Activated CD4-positive, alpha-beta T cell treated with anti-CD3 and anti-CD28 coated beads, Interleukin-2, amount 10 ng/mL, durations not matched to agents 7 days and 5 days (primary cell): ENCODE measurements at places on chromosomes 2 and 18. TPM values are rescaled to one million over a fixed set of nuclear protein-coding genes. Genes with fewer than 3 reads are reported as not detected.

DNA sequence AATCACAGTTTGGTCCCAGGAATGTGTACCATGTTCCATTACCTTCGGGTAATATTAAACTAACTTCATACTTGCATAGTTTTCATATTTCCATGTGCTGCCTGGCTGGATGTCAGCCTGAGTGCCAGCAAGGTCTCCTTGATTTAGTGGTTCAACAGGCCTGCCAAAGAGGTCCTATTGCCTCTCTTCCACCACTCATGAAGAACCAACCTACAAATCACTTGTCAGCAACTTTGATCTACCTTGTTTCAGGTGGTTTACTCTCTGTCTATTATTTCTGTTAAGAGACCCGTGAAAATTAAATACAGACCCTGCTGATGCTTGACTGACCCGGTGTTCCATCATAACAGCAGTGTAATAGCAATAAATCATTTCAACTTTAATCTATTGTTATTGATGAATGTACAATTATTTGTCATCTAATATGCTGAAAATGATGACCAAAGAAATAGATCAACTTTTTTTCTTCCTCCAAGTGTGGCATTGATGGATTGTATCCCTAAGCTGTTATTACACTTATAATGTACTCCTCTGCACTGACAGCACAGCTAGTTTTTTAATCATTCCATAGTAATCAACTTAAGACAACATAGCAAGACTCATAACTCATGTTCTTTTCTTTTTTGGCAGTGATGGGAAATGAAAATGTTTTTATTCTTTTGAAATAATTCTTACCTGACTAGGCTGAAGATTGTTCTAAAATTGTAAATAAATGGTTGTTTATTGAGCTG, 1220.2 kb upstream of the ACVR2A start:
- DNase-seq, result no peak

GRCh38 chr18:74457725-74458421, 765 bp upstream of the DIPK1C start:
- DNase-seq, result no peak

GRCh38 chr2:52974127-52974526, 793.5 kb upstream of the CHAC2 start:
- DNase-seq, result no peak

DNA sequence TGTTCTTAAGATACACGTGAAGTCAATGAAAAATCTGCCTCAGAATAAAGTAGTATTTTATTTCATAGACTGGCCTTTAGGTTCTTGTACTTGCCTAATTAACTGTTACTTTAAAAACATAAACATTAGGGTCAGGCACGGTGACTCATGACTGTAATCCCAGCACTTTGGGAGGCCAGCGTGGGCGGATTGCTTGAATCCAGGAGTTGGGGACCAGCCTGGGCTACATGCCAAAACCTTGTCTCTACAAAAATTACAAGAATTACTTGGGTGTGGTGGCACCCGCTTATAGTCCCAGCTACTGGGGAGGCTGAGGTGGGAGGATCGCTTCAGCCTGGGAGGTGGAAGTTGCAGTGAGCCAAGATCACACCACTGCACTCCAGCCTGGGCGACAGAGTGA, 16.0 kb upstream of the SNORC start:
- DNase-seq, result no peak

DNA sequence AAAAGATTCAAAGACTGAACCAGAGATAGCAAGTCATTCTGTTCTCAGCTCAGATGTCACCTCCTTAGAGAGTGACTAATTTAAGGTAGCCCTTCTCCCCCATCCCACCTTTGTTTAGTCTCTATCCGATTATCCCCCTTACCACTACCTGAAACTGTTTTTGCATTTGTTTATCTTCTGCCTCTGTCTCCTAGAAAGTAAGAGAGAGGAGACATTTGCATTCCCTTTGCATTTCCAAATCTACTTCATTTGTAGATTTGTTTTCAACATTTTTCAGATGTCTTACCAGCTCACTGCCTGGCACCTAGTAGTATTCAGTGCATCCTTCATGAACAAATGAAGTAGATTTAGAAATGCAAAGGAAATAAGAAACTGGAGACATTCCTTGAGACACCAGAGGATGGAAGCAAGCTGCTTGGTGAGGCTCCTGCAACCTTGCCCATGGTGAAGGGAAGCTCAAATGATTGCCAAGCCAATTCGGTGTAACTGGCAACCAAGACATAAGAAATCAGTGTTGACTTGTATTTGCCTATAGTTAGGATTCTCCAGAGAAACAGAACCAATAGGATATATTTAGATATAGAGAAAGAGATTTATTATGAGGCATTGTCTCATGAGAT, 385.7 kb downstream of the STK39 start:
- DNase-seq, result no peak

GRCh38 chr2:226759768-226760167, 39.9 kb downstream of the IRS1 start:
- no peak for DNase-seq

DNA sequence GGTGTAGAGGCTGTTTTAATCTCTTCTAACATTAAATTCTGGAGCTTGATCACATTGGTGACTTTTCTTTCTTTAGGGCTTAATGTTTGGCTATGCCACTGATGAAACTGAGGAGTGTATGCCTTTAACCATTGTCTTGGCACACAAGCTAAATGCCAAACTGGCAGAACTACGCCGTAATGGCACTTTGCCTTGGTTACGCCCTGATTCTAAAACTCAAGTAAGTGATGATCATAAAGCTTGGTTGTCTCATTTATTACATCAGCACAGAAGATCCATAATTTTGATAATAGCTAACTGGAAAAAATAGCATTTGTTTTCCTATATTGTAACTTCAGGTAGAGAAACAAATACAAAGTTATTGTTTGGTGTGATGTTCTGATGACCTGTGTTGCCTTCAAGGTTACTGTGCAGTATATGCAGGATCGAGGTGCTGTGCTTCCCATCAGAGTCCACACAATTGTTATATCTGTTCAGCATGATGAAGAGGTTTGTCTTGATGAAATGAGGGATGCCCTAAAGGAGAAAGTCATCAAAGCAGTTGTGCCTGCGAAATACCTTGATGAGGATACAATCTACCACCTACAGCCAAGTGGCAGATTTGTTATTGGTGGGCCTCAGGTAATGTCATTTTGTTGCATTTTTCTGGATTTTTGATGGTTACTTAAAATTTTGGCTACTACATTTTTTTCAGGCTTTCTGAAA, 2.9 kb downstream of the MAT2A start:
- DNase-seq, result no peak

- DNase-seq, result no peak
Observed at GRCh38 chr18:43863180-43863579, 585.9 kb upstream of the SYT4 start.

- no peak for DNase-seq
Observed at GRCh38 chr2:65789923-65790675, 357.7 kb upstream of the SPRED2 start.

- no peak for DNase-seq
Observed at GRCh38 chr2:75389271-75389670, 171.5 kb downstream of the EVA1A start.

DNA sequence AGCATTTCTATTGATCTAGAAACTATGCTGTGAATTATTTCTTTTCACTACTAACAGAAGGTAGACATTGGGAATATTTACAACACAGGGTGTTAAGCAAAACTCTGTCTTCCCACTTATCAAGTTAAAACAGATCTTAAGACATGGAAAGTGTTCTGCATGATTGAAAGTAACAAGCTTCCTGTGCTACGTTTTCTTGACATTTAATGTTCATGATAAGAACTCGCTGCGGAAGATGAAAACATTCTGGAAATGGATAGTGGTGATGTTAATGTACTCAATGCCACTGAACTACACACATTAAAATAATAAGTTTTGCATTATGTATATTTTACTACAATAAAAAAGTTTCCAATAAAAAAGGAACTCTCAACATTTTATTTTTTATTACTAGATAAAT, 74.4 kb upstream of the SCN7A start:
- DNase-seq, result no peak

DNA sequence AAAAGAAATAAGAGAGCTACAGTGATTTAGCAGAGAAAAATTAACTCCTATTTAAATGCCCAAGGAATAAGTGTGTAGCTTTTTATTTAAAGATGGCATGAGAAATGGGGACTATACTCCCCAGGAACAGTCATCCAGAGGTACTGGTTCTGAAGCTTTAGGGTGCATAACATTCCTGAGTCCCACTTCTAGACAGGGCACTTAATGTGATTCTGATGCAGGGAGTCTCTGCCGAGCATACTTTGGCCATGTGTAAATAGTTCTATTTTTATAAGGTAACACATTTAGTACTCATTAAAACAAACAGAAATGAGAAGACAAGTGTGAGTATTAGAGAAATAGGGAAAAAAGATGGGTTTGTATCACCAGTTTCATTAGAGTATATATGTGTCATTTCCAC, 154.7 kb upstream of the WDSUB1 start:
- DNase-seq, result no peak

DNA sequence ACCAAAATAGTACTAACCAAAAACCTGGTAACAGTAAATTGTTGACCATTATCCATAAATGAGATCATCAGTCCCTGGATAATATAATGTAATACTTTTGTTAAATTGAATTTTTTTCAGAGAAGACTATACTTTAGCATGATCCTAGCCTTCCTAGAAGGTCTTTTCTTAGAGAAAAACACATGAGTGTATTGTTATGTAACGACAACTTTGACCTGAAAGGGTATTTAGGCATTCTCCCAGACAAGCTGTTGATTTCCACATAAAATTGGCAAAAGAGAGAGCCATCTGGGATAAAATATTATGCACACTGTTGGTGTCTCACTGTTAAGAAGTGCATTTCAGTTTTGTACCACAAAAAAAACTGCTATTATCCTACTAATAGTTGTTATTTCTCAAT, 120.0 kb upstream of the MAPRE2 start:
- no peak for DNase-seq

DNA sequence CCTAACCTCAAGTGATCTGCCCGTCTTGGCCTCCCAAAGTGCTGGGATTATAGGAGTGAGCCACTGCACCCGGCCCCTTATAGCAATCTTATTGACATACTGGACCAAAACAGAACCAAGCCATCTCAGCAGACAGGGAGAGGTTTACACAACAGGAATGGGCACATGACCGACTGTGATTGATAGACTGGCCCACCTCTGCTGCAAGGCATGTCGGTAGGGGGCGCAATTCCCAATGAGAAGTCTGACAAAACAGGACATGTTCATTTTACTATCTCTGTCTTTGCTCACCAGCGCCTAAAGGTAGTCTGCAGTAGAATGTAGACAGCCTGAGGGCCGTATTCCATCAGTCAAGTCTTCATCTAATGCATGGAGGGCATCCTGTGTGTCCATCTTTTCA, 2.0 kb downstream of the LYPD6B start:
- DNase-seq, result peak; percentile 57

Gene BCL11A
- 0.30 TPM for total RNA-seq

Gene LINC00305
- total RNA-seq, result not detected

Gene SIX2
- not detected for total RNA-seq

Gene PTPN2
- 61.0 TPM for total RNA-seq

Gene REG3A
- total RNA-seq, result not detected

Gene NAB1
- 21.9 TPM for total RNA-seq
